T-cell (primary cell): ENCODE measurements at places on chromosomes 2 and 18.
A peak's percentile ranks its signal among the peaks of the same experiment; 100 is the strongest.

GRCh38 chr18:76981396-76981968 is 151.1 kb downstream of the MBP start:
- DNase-seq: no peak

GRCh38 chr2:10779776-10780490 is 32.7 kb downstream of the PDIA6 start:
- no peak for DNase-seq

DNA sequence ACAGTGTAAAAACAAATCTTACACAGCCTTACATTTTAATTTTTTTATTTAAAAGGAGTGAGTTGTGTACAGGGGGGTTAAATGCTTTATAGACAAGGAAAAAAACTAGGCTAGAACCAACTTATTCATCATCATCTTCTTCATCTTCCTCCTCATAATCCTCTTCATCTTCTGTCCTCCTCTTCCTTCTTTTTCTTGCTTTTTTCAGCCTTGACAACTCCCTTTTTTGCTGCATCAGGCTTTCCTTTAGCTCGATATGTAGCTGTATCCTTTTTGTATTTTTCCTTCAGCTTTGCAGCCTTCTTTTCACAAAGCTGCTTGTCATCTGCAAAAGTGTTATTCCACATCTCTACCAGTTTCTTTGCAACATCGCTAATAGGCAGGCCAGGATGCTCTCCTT is 113.6 kb upstream of the SP5 start:
- no peak for DNase-seq

DNA sequence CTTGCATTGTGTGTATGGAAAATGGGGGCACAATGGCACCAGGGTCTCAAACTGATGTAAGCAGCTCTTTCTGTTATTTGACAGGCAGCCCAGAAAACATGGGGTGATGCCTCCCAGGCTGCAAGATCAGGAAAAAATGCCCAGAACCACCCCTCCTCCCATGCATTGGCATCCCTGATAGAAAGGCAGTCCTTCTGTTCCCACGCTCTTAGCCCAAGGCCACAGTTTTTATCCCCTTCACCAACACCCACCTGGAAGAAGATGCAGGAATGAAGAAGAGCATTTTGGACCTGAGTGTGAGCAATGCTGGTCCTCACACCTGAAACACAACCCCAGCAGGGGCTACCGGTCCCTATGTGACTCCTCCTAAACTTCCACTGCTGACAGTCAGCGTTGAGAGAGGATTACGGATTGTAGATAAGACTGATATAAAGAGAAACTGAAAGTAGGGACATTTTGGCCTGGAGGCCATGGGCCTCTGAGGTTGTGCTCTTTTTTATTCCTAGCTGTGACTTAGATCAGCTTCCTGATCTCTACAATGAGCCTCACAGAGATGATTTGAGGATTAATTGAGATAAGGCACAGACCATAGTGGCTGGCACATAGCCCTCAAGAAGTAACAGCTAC is 386.0 kb upstream of the ATP5MC3 start:
- DNase-seq: no peak

- DNase-seq: no peak
Observed at GRCh38 chr18:13126966-13127598, 91.5 kb upstream of the LDLRAD4 start.

DNA sequence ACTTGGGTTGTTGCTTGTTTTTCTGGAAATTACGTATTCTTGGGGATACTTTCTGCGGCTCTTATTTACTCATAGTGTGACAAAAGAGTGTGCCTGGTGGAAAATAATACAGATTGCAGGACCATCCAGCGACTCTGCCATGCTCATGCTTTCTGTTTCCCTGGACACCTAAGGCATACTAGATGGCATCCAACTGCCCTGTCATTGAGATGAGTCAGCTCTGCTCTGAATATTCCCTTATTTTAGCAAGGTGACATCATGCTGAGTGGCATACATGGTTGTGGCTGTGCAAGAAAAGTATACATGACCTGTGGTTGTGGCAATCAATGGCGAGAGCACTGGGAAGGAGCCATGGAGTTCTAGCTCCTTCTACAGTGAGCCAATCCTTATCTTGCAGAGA is 471.0 kb downstream of the TMEM182 start:
- DNase-seq: no peak

DNA sequence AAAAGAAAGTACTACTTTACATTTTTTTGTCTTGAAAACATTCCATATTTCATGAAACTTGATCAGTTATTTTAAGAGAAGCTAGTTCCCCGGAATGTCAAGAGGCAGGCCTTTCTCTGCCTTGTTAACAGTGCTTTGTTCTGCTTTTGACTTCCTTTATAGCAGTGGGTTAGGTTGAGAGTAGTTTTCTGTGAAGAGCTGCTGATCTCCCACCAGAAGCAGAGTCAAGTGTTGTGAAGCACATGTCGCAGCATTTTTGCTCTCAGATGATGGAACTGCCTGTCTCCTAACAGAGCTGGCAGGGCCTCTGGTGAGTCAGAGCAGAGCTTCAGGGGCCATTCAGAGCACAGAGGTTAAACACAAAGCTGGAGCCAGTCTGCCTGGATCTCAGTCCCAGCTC is 871.8 kb downstream of the SLC4A3 start:
- DNase-seq: no peak

- peak; percentile 21 for DNase-seq
Observed at GRCh38 chr2:144382849-144383248, 137.1 kb downstream of the ZEB2 start.

DNA sequence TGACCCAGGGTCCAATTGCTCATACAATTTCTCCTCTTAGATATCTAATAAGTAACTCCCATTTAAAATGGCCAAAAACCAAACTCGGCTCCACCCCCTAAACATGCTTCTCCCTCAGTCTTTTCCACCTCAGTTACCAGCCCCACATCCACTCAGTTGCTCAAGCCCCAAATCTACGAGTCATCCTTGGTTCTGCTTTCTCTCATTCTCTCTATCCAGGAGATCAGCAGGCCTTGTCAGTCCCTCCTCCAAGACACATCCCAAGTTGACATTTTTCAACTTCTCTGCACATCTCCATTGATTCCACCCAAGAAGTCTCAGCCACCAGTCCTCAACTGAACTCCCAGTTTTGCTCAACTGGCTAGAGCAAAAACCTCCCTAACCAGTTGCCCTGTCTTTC is 40.5 kb upstream of the RTN4 start:
- no peak for DNase-seq

- DNase-seq: no peak
Observed at GRCh38 chr2:36672199-36672598, 24.3 kb upstream of the VIT start.

DNA sequence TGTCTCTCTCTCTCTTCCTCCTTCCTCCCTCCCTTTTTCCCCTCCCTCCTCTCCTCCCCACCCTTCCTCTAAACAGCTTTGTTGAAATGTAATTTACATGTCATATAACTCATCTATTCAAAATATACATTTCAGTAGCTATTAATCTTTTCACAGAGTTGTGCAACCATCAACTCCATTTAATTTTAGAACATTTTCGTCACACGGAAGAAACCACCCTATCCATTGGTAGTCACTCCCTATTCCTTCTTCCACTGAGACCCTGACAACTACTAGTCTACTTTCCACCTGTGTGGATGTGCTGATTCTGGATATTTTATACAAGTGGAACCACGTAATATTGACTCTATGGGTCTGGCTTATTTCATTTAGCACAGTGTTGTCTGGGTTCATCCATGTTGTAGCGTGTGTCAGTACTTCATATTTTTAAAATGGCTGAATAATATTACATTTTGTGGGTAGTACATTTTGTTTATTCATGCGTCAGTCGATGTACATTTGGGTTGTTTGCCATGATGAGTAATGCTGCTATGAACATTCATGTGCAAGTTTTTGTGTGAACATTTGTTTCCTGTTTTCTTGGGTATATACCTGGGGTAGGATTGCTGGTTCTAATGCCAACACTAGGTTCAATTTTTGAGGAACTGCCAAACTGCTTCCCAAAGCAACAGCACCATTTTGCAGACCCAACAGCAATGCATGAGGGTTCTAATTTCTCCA is 100.1 kb upstream of the GCFC2 start:
- DNase-seq: no peak

- no peak for DNase-seq
Observed at GRCh38 chr2:54013996-54014395, 43.2 kb upstream of the PSME4 start.

GRCh38 chr18:47863041-47863440 is 67.4 kb downstream of the SMAD2 start:
- DNase-seq: no peak

DNA sequence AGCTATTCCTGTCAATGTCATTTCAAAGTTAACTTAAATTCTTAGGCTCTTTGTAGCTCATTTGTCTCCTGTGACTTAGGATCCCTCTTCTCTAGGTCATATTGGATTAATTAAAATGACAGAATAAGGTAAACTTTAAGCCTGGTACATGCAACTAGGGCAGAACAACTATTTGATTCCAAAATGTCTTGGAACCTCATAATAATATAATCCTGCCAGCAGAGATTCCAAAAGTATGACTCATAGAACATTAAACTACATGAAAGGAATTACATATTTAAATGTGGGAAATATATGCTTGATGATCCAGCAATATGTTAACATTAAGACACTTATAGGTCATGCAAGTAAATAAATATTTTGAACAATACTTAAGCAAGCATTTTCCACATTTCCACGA is 63.3 kb downstream of the COL3A1 start:
- DNase-seq: no peak

- no peak for DNase-seq
Observed at GRCh38 chr18:55833543-55833942, 245.6 kb upstream of the TCF4 start.

- no peak for DNase-seq
Observed at GRCh38 chr2:113755835-113756354, 547 bp downstream of the SLC35F5 start.

DNA sequence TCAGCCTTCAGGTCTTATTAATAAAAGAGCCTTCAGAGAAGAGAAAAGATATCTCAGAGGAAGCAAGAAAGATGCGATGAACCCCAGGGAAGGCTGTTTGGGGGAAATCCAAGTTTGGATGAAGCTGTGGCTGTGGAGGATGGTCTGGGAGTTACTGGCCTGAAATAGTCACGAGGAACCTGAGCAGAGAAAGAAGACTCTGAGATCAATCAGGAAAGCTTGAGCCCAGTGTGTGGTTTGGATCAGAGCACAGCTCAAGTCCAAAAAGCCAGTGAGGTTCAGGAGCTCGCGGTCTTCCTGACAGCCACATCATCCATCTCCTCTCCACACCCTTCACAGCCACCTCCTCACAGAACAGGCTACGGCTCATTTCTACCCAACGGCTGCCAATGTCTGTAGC is 87.4 kb upstream of the SERPINE2 start:
- no peak for DNase-seq

DNA sequence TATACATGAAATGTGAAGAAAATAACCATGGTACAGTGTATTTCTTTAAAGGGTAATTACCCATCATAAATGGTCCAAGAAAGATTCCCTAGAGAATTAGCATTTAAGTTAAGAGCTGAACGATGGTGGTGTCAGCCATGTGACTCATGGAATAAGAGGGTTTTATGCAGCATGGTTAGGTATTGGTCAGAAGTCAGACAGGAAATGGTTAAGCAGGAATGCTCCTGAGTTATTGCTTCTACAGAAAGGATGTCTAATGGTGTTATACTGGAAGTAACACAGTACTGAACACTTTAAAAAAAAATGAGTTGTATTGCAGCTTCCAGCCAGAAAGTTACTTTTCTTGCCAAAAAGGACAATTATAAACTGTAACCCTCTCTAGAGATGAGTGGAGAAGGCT is 72.7 kb upstream of the UBE2E3 start:
- DNase-seq: no peak

DNA sequence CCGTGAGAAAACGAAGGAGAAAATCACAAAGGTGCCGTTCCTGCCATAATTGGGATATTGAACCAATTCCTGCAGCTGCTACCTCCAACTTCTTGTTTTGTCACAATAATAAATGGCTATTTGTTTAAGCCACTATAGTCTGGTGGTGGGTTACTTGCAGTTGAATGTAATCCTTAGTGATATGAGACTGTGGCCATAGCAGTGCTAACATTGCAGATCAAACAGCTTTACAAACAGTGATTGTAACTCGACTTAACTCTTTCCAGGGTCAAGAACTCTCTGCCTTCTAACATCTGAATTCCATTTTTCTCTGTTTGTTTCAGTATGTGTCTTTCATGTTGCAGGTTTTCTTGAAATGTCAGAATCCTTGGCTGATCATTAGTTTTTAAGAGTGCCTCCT is 24.7 kb upstream of the HNRNPLL start:
- DNase-seq: no peak

DNA sequence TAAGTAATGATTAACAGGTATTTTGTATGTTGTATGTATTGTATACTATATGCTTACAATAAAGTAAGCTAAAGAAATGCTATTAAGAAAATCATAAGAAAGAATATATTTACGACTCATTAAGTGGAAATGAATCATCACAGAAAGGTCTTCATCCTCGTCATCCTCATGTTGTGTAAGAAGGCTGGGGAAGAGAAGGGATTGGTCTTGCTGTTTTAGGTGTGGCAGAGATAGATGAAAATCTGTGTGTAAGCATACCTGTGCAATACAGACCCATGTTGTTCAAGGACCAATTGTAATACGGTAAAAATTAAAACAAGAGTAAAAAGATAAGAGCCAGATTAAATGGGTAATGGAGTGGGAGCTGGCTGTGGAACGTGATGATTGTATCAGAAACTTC is 16.6 kb downstream of the SLC35F5 start:
- DNase-seq: no peak

GRCh38 chr2:174490051-174490450 is 3.2 kb upstream of the GPR155 start:
- DNase-seq: no peak

GRCh38 chr2:173496746-173497145 is 142.1 kb downstream of the CDCA7 start:
- no peak for DNase-seq

DNA sequence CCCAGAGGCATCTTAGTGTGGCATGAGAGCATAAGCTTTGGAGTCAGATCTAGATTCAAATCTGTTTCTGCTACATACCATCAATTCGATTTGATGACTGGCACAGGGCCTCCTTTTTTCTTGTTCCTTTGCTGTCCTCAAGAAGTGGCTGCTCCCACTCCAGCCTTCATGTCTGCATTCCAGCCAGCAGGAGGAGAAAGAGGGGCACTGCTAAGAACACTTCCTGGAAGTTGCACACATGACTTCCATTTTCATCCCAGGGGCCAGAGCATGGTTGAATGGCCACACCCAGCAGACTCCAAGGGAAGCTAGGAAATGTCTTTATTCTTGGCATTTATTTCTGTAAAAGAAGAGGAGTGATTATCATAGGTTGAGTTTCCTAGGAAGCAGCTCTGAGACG is 50.4 kb downstream of the EML6 start:
- DNase-seq: no peak

- DNase-seq: no peak
Observed at GRCh38 chr2:143083636-143084035, 45.6 kb upstream of the ARHGAP15 start.

GRCh38 chr18:10789180-10789579 is 263.4 kb downstream of the NAPG start:
- no peak for DNase-seq

DNA sequence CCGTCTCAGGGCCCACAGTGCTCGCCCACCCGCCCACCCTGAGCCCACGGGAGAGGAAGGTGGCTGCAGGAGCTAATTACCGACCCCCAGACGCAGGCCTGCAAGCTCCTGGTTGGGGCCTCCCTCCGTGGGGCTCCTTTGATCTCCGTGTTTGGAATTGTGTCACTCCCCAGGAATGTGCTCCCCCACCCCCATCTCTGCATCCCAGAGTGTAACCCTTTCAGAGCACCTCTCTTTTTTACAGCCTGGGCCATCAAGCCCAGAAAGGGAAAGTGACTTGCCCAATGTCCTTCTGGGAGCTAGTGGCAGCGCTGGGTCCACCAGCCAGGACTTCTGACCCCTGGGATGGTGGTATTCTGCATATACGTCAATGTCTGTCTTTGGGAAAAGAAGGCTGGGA is 335.1 kb downstream of the CYRIA start:
- DNase-seq: no peak

GRCh38 chr2:71833272-71833671 is 314.4 kb downstream of the CYP26B1 start:
- DNase-seq: no peak
